ENCODE measurements at places on chromosomes 12 and 14. TPM values are rescaled to one million over a fixed set of nuclear protein-coding genes. Genes with fewer than 3 reads are reported as not detected.

ANP32D gene
- total RNA-seq = not detected

ERBB3 gene
- 3.2 TPM for total RNA-seq

ATL1 gene
- 1.7 TPM for total RNA-seq

PMEL gene
- 1.3 TPM for total RNA-seq

GPR135 gene
- total RNA-seq = 2.0 TPM

PTPRB gene
- total RNA-seq = 35.2 TPM

LALBA gene
- not detected for total RNA-seq

KCNA1 gene
- total RNA-seq = not detected

TAS2R19 gene
- 1.4 TPM for total RNA-seq

- no peaks in the 10 kb centered on the region for H3K36me3 ChIP-seq
- DNase-seq = no peak
- no peaks in the 10 kb centered on the region for H3K27me3 ChIP-seq
- no peaks in the 10 kb centered on the region for H3K4me1 ChIP-seq
Measured at GRCh38 chr12:94227066-94227465, 78.7 kb downstream of the PLXNC1 start.

GRCh38 chr12:22276867-22277266 is 57.6 kb downstream of the ST8SIA1 start:
- no peaks in the 10 kb centered on the region for H3K27me3 ChIP-seq
- H3K27ac ChIP-seq = peak overlapping the region; percentile 72
- no peaks in the 10 kb centered on the region for H3K36me3 ChIP-seq
- no peak overlapping the region for H3K4me3 ChIP-seq

GRCh38 chr12:101013993-101014392 is 196.0 kb downstream of the SLC5A8 start:
- H3K4me3 ChIP-seq = no peak overlapping the region
- no peak overlapping the region for H3K27ac ChIP-seq
- DNase-seq = no peak

- no peak overlapping the region for H3K27ac ChIP-seq
- H3K36me3 ChIP-seq = peaks cover 35% of the 10 kb centered on the region
- H3K4me3 ChIP-seq = no peak overlapping the region
- no peak for DNase-seq
- H3K27me3 ChIP-seq = no peaks in the 10 kb centered on the region
Measured at GRCh38 chr12:117141097-117141898, 42.1 kb upstream of the TESC start.

DNA sequence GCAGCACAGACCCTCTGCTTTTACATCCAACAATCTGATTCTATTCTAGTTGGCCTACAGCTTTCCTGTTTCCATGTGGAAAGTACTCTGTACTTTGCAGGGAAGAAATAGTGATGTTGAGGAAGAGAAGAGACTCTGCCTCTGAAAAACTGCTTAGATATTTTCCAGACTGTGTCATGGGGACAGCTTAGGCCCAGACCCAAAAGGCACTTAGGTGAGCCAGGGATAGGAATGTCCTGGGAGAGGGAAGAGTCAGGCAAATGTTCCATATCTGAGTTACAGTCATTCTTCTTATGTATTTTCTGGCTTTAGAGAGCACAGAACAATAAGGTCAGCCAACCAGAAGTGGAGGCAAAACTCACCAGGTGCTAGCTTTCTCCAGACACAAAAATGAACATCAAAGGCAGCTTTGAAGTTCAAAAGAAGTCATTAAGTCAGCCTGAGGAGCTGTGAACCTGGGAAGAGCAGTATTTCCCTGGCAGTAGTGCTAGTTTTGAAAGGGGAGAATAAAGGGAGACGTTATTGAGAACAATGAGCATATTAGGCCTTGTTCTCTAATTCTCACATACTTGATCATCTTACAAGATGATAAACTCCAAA is 199.7 kb upstream of the LMNTD1 start:
- no peak overlapping the region for H3K4me3 ChIP-seq
- no peaks in the 10 kb centered on the region for H3K4me1 ChIP-seq
- H3K27me3 ChIP-seq = no peaks in the 10 kb centered on the region

GRCh38 chr12:118312578-118312977 is 60.1 kb downstream of the TAOK3 start:
- H3K27me3 ChIP-seq = no peaks in the 10 kb centered on the region
- H3K27ac ChIP-seq = no peak overlapping the region
- no peak overlapping the region for H3K4me3 ChIP-seq
- H3K36me3 ChIP-seq = no peaks in the 10 kb centered on the region

GRCh38 chr14:87892763-87893162 is 100.2 kb downstream of the GALC start:
- H3K4me3 ChIP-seq = no peak overlapping the region
- H3K4me1 ChIP-seq = no peaks in the 10 kb centered on the region
- H3K27ac ChIP-seq = no peak overlapping the region
- no peaks in the 10 kb centered on the region for H3K27me3 ChIP-seq
- DNase-seq = no peak

- H3K36me3 ChIP-seq = peaks cover 23% of the 10 kb centered on the region
- H3K27ac ChIP-seq = no peak overlapping the region
- H3K4me3 ChIP-seq = no peak overlapping the region
- no peaks in the 10 kb centered on the region for H3K27me3 ChIP-seq
Measured at GRCh38 chr14:89344920-89345254, 72.1 kb downstream of the FOXN3 start.

GRCh38 chr12:27689558-27690180 is 6.6 kb upstream of the REP15 start:
- H3K4me3 ChIP-seq = no peak overlapping the region
- no peak for DNase-seq
